OCI-LY7 (cell line): ENCODE measurements at places on chromosomes 5 and 9. TPM values are rescaled to one million over a fixed set of nuclear protein-coding genes. Genes with fewer than 3 reads are reported as not detected.
A peak's percentile ranks its signal among the peaks of the same experiment; 100 is the strongest.

- no peak for DNase-seq
Observed at GRCh38 chr9:91207397-91207728, 154.4 kb downstream of the AUH start.

GRCh38 chr5:111580956-111581355, 68.6 kb upstream of the STARD4 start:
- DNase-seq = no peak

Gene ACER2
- total RNA-seq = 1.8 and 2.7 TPM in 2 replicates

- no peak for DNase-seq
Observed at GRCh38 chr9:116387934-116388698, 234.5 kb downstream of the PAPPA start.

Gene CRB2
- 2.6 and 3.4 TPM in 2 replicates for total RNA-seq

DNA sequence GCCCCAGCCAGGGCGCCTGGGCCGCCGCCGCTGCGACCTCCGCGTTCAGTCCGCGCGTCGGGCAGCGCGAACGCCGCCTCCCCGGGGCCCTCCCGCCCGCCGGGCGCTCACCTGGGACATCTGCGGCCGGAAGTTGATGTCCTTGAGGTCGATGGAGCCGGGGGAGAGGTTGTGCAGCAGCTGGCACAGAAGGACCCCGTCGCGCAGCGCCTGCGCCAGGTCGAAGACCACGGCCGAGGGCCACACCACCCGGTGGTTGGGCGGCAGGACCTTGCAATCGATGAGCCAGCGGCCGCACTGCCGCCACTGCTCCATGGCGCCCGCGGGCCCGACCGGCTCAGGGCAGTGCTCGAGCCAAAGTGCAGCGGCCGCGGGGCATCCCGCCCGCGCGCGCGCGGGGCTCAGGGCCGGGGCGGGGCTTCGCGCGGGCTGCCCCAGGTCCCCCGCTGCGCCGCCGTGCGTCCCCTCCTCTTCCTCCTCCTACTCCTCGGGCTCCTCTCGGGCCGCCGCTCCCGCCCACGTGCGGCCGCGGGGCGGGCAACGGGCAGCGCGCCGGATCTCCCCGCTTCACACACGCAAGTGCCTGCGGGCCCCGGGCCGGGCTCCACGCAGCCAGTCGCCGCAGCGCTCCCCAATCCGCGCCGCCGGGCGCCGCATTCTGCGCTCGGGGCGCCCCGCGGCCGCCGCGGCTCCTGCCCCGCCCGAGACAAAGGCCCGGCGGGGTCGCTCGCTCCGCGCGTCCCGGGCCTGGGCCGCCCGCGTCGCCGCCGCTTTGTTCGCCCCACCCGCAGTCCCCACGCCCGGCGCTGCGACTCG, at the start of gene VAV2:
Gene VAV2 (minus strand): TSS at position 361 of the 816 bp plus-strand sequence. CDS start 46 bp downstream, at position 315.
- peak; percentile 60 for DNase-seq

- no peak for DNase-seq
Observed at GRCh38 chr5:142402752-142403318, 78.0 kb upstream of the SPRY4 start.

DNA sequence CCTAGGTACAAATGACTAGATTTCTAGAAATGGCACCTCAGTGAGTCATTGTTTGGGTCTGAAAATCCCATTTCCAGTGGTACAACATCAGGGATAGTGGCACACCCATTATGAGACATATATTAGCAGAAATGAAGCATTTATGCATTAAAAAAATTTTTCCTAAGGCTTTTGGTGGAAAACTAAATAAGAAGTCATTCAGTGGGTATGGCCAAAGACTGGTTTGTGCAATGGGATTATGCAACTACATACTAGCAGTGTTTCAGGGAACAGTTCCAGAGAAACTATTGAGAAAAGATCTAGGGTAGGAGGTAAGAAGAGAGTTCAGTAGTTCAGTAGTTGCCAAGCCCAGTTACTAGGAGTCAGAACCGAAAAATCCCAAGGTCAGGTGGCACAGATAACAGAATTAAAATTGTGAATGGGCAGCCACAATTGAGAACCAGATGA, 106.5 kb upstream of the HAPLN1 start:
- DNase-seq = no peak

Gene C9
- total RNA-seq = not detected in 2 replicates

Gene ISOC1
- total RNA-seq = 23.8 and 25.6 TPM in 2 replicates

- DNase-seq = no peak
Observed at GRCh38 chr5:14273207-14273767, 130.1 kb downstream of the TRIO start.

Gene ANXA1
- not detected in 2 replicates for total RNA-seq

Gene NSMF
- total RNA-seq = 29.0 and 29.8 TPM in 2 replicates

Gene FBLL1
- total RNA-seq = not detected in 2 replicates

Gene SLC4A9
- 2.6 and 5.1 TPM in 2 replicates for total RNA-seq
